ENCODE measurements at places on chromosomes 12 and 14.

DNA sequence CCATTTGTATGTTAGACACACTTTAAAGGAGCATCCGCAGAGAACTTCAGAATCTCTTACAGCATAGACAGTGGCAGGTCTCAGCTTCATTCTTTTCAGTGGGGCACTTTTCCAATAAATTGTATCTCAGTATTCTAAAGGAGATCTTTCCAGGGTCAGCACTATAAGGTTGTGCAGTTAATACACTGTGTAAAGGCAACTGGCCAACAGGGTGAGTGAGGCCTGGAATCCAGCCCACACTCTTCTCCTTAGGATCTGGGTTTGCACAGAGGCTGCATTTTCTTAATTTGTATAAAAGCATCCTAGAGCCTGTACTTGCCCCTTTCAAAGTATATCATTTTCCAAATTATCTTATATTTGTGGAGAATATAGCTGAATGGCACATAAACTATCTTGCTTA is 94.2 kb downstream of the MYF5 start:
- DNase-seq: no peak

DNA sequence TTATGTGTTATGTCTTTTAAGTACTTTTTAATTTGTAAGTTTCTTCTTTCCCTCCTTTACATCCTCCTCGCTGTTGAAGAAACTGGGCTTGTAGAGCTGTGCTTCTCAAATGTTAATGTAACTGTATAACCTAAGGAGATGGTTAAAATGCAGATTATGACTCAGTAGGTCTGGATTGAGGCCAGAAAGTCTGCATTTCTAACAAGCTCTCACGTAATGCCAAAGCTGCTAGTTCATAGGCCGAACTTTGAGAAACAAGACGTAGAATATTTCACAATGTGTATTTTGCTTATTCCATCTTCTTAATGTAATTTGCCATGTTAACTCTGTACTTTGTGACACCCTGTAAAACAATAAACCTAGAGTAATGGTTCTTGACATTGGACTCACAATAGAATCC is 193.3 kb upstream of the SYT1 start:
- no peak for DNase-seq

GRCh38 chr12:132427174-132427768 is 62.7 kb upstream of the FBRSL1 start:
- DNase-seq: no peak

DNA sequence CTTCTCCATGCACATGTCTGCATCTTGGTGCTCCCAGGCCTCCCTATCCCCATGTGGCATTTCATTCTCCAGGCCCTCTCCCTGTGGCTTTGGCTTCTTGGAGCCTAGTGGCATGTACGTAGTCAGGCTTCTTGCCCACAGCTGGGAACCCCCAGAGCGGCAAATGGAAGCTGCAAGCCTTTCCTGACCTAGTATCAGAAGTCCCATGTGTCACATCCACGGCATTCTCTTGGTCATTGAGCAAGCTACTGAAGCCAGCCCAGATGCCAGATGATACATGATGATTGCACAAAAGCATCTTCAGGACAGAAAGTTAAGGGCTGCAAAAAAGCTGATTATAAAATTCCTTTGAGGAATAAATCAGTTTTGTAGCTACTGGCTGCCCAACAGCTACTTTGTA is 154.9 kb downstream of the PELI2 start:
- no peak for DNase-seq

DNA sequence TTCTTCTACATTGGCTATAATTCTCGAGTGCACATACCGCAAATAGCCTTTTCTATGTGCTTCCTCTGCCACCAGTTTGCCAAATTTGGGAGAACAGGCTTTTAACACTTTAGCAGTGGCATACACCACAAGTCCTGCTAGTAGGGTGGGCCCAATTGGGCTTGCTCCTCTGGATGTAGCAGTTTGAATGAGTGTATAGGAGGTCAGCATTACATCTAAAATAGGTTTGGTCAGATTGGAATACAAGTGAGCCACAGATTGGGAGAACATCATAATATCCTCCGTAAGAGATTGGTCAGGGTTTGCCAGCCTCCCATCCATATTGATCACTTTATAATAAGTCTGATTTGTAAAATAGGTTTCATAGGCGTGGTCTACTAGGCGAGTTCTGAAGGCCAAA is 902 bp downstream of the ABCD2 start:
- no peak for DNase-seq

DNA sequence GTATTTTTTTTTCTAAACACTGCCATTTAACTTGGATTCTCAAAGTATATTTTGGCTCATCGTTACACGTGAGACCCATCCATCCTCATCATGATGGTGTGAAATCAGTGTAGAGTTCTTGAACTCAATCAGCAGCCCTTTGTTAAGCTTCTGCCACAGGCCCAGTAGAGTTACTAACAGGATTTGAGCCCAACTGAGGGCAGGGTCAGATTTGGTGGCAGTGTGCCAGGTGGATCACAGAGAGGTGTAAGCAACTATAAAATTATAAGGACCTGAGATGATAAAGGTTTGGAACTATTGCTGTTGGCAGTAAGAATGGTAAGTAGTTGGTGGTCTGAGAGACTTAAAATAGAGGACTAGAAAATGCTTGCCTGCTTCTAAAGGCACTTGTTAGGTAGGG is 72.8 kb downstream of the RASSF8 start:
- DNase-seq: no peak

DNA sequence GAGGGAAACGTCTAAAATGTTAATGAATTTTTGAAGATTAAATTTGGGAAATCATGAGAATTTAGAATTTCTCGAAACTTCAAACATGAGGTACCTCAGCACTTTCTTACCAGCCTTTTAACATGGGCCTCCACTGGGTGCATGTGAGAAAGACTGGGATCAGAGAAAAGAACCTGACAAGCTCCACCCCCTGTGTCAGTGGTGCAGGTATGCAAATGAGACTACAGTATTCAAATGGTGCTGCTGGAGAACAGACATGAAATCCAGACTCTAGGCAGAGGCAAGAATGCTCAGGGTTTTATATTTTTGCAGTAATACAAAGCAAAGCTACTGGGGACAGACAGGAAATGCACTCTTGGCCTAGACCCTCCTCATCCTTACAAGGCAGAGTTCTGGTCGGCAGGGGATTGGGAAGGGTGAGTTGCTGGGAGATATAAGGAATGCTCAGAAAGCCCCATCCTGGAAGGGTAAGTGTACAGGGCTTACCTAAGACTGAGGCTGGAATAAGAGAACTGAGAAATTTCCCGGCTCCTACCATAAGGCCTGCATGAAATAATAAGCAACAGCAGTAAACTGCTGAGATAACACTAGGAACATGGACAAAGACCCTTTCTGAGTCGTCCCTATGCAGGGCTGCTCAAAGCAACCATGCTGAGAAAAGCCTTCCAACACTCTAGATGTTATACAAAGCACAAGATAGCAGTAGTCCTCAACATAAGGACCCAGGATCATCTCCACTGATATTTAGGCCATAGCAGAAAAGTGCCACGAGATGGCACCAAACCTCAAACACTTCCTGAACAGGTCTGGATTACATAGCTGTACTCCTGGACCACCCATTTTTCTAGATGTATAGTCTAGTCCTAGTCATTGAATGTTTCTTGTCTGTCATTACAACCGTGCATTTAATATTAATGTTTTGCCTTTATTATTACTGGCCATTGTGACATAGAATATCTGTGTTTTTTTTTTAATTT is 260.8 kb downstream of the RASSF9 start:
- peak; percentile 82 for DNase-seq

- DNase-seq: no peak
These were observed 108.9 kb downstream of the PTCSC3 start for GRCh38 chr14:36067428-36068187.

DNA sequence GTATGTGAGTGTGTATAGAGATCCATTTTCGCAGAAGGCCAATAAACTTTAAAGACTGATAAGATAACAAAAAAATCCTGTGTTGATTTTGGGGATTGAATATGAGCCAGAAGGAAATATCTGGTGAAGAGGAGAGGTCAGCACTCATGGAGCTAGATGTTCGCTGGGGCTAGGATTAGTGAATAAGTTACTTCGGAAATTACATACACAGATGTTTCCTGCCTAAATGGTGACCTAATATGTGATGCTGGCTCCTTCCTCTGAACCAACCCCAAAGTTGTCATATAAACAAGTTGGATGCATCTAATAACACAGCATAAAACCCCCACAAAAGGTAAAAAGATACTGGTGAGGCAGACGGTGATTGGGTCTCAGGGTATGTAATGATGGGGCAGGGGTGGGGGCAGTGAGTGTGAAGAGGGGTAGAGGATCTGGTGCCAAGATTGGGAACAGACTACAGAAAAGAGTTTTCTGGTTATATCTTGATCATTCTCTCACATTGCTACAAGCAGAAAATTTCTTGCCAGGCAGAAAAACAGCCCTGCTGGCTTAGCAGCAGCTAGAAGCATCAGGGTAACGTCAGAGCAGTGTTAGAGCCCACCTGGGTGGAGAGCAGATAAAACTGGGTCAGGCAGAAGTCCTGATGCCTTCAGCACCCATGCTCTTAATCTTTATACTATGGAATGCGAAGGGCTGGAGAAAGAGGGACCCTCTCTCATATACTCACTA is 140.4 kb upstream of the GZMB start:
- DNase-seq: peak; percentile 53

DNA sequence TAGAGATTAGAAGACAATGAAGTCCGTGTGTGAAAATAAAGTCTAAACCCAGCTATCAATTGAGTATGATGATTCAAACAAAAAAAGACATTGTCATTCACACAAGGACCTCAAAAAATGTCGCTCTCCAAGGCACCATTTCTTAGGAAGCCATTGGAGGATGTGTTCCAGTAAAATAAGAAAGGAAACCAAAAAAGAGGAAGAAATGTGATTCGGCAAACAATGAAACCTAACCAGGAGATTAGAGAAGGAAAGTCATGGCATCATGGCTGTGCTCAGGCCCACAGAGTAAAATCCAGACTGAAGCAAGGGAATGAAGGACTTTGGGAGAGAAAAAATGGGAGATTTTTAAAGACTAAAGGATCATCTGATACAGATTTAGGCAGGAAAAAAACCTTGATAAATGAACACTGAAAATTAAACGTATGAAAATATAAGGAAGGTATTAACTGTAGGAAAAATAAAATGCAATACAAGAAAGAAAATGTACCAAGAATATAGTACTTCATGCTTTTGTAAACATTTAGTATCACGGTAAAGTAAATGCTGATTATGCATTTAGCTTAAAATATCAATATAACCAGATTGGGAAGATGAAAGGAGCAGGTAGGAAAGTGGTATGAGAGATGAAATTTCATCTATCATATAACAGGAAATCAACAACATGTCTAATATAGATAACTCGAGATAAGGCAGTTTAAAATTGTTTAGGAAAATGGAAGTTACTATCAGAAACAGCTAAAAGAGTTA is 38.2 kb upstream of the MTHFD1 start:
- DNase-seq: no peak

DNA sequence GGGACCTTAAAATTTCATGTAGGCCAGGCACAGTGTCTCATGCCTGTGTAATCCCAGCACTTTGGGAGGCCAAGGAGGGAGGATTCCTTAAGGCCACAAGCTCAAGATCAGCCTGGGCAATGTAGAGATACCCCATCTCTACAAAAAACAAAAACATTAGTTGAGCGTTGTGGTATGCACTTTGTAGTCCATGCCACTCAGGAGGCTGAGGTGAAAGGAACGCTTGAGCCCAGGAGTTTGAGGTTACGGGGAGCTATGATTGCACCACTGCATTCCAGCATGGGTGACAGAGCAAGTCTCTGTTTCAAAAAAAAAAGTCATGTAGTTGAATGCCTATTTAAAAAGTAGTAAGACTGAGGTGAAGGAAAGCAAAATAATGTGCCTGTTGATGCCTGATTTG is 83.5 kb downstream of the TTC6 start:
- no peak for DNase-seq

GRCh38 chr14:33452995-33453394 is 497.9 kb downstream of the EGLN3 start:
- DNase-seq: no peak

DNA sequence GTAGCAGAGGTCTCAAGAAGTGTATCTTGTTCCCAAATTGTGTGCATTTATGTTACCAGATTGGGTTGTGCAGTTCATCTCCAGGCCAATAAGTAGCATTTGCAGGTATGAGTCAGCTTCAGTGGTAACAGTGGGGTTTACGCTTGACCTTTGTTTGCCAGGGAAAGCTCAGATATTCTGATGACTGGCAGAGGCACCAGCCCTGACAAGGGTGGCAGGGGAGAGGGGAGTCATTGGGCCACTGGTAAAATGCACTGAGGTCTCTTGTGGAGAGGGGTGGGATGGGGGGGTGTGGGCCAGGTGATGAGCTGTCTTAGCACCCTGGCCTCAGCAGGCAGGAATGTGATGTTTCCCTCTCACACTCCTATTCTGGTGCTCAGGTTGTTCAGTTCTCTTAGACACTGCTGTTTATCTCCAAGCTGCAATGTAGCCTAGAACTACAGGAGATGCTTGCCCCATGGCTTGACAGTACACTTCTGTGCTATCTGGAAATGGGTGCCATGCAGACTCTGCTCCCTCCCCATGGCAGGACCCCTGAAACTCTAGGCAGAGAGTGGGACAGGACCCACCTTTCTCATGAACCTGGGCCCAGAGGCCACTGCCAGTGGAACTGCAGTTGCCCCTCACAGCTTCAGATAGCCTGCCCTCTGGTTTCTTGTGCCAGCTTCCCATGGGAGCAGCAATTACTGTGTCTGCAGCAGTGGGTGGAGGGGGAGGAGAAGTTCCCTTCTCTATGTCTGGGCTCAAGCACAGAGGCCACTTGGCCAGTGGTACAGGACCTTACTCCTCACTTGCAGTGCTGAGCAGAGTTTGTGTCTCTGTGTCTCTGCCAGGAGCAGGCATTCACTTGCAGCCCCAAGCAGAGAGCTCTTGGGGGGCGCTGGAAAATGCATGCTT is 31.9 kb downstream of the USP15 start:
- no peak for DNase-seq

- no peak for DNase-seq
These were observed 190.1 kb downstream of the SLC41A2 start for GRCh38 chr12:104768033-104768432.

DNA sequence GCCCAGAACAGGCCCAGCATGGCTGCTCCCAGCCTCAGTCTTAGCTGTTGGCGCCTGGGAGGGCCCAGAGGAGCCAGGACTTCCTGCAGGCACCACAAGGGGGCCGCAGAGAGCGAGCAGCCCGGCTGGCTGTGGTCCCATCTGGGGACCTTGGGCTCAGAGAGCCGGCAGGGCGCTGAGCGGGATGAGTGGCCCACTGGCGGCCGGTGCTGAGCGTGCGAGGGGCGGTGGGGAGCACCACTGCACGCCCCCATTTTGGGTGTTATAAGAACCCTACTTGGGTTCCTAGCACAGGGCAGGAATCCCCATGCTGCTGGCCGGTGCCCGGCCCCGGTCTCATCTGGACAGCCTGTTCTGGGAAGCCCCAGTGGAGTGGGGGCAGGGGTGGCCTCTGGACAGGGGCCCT is 25.9 kb upstream of the CRIP2 start:
- peak; percentile 91 for DNase-seq

- DNase-seq: no peak
These were observed 6.5 kb downstream of the NECAP1 start for GRCh38 chr12:8088574-8088973.

DNA sequence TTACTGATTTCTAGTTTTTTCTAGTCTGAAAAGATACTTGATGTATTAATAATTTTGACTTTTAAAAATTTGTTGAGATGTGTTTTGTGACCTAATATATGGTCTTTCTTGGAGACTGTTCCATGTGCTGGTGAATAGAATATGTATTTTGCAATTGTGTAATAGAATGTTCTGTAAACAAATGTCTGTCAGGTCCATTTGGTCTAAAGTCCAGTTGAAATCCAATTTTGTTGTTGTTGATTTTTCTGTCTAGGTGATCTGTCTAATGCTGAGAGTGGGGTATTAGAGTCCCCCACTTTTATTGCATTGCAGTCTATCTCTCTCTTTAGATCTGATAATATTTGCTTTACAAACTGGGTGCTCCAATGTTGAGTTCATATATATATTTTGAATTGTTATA is 175.8 kb downstream of the RPAP3 start:
- DNase-seq: no peak

- DNase-seq: no peak
These were observed 223.7 kb downstream of the TMTC2 start for GRCh38 chr12:82910246-82910893.

All from kidney (tissue), 22 donors.